Activated CD4-positive, alpha-beta T cell treated with anti-CD3 and anti-CD28 coated beads, Interleukin-2, amount 50 U/mL, for 4 hours (primary cell): ENCODE measurements at places on chromosomes 5 and 9.

- DNase-seq, result no peak
These were observed 27.7 kb downstream of the UBLCP1 start for GRCh38 chr5:159290741-159291140.

DNA sequence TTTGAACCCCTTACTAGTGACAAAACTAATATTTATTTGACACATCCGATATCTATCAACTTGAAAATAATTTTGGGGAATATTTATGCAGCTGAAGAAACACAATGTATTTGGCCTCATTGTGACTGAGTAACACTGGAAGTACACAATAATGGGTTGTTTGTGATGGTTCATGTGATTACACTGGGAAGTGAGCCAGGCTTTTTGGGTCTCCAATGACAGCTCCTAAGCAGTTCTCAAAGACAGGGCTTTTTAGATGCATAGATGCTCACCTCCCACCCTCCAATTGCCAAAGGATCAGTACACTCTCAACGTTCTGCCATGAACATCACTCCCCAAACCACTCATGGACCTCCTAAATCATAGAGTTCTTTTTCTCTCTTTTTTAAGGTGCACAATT is 170.0 kb downstream of the SLC24A2 start:
- no peak for DNase-seq

GRCh38 chr9:131092548-131093440 is 3.5 kb upstream of the AIF1L start:
- no peak for DNase-seq

DNA sequence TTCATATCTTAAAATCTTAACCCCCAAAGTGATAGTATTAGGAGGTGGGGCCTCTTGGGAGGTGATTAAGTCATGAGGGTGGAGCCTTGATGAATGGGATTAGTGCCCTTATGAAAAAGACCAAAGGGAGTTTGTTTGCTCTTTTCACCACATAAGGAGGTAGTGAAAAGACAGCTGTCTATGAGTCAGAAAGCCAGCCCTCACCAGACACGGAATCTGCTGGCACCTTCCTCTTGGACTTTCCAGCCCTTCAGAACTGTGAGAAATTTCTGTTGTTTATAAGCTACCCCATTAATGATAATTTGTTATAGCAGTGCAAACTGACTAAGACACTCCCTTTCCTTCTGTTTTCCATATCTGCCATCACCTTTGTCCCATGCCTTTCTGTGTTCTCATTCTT is 20.8 kb downstream of the IFNB1 start:
- no peak for DNase-seq

GRCh38 chr9:108691614-108692013 is 164.2 kb downstream of the ACTL7B start:
- no peak for DNase-seq

DNA sequence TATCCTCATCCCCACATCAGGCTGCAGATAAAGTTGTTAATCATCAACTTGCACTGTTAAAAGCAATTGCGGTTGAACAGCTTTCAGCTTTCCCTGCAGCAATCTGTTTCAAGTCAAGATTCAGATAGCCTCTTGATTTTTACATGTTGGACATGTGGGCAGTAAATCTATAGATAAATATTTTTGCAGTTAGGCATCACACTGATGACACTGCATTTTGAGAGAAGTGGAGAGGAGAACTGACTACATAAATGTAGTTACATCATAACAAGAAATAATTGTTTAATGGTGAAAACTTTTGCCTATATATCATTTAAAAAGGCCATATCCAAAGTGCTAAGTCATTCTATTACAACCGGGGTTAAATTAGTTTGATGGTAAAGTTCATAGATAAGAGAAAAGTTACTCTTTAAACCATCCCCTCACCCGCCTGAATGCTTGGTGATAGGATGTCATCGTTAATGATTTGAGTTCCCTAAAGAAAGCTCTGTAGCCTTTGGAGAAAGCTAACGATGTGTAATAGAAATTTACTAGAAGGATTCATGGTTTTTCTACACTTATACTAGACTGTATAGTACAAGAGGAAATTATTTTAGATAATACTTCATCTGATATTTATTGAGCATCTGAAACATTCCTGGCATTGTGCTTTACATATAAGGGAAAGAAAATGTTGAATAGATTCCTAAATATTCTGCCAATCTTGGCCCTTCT is 30.8 kb upstream of the ALDH1A1 start:
- no peak for DNase-seq

DNA sequence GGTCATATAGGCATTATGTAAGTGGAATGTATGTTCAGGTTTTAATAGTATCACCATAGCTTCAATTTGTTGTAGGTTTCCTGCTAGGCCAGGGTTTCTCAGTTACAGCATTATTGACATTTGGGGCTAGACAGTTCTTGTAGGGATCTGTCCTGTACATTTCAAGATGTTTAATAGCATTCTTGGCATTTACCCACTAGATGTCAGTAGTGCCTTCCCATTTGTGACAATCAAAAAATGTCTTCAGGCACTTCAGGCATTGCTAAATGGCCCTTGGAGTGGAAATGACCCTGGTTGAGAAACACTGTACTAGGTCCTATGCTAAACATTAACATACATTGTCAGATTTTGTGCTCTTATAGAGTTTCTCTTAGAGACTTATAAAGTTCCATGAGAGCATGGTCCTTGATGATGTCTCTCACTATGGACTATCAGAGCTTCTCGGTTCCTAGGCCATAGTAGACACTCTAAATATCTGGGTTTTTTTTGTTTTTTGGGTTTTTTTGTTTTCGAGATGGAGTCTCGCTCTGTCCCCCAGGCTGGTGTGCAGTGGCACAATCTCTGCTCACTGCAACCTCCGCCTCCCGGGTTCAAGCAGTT is 1.4 kb downstream of the KIF20A start:
- no peak for DNase-seq

GRCh38 chr9:20394969-20395368 is 227.3 kb downstream of the MLLT3 start:
- DNase-seq, result no peak

DNA sequence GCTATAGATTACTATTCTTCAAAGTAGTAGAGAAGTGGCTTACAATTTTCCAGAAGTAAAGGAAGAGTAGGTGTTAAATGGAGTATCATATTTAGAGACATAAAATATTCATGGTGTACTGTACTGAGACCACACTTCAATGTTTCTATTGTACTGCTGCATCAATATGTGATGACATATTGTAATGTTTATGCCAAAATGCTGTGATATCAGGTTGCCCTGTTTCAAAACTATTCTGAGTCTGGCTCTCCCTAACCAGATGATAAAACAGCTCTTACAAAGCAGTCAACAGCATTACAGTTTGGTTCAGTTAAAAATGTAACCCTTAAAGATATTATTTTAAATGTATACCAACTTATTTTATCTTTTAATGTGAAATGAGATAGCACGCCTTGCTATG is 30.8 kb upstream of the ACOT12 start:
- DNase-seq, result no peak

DNA sequence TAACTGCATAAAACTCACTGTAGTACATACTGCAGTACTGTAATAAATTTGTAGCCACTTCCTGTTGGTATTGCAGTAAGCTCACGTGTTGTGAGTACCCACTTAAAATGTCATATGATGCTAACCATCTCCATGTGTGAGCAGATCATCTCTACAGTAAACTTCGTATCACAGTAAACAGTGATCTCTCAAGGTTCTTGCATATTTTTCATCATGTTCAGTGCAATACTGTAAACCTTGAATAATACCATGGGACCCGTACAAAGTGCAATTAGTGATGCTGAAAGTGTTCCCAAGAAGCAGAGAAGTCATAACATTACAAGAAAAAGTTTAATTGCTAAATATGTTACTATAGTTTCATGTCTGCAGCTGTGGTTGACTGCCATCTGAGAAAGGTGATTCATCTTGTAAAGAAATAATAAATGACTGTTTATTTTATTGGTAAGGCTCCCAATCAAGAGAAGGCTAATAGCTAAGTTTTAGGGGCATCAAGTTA is 253.8 kb upstream of the POU5F2 start:
- DNase-seq, result no peak

DNA sequence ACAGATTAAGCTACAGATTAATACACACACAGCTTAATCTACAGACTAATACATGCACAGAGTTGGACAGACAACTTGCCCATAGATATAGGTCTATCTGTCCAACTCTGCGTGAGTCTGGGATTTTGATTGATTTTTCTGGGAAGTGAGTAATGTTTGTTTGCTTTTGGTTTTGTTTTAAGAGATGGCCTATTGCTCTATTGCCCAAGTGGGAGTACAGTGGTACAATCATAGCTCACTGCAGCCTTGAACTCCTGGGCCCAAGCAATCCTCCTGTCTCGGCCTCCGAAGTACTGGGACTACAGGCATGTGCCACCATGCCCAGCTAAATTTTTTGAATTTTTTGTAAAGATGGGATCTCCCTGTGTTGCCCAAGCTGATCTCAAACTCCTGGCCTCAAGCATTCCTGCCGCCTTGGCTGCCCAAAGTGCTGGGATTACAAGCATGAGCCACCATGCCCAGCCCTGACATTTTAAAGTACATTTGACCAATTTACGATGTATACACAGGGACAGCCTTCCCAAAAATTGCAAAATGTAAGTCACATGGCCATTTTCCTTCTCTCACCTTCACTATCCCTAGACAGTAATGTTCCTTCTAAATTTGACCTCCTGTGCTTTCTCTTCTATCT is 50.8 kb downstream of the PAPPA start:
- no peak for DNase-seq

GRCh38 chr5:178143901-178144300 is 9.8 kb downstream of the NHP2 start:
- DNase-seq, result no peak

- DNase-seq, result no peak
These were observed 376 bp downstream of the GOLGA1 start for GRCh38 chr9:124940521-124940893.

GRCh38 chr9:38443597-38443996 is 19.3 kb upstream of the IGFBPL1 start:
- DNase-seq, result no peak

DNA sequence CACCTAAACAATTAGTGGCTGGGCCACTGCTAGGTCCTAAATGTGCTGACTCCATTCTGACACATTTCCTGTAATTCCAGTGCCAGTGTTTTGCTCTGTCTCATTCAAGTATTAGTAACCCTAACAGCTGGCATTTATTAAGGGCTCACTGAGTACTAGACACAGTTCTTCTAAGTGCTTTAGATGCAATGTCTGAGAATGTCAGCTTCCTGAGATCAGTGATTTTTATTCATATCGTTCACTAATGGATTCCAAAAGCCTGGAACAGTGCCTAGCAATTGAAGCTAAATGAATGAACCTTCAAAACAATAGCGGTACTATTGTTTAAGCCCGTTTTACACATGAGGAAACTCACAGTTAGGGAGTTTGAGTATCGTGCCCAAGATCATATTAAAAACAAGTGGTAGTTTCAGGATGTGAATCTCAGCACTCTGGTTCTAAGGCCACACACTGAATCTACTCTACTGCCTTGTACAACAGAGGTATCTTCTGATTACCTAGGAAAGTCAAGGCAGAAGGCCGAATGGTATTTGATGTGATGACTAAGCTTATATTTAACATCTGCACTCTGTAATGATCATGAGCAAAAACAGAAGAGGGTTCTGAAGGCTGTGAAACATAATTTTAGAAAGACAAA is 304.0 kb downstream of the PJA2 start:
- no peak for DNase-seq

DNA sequence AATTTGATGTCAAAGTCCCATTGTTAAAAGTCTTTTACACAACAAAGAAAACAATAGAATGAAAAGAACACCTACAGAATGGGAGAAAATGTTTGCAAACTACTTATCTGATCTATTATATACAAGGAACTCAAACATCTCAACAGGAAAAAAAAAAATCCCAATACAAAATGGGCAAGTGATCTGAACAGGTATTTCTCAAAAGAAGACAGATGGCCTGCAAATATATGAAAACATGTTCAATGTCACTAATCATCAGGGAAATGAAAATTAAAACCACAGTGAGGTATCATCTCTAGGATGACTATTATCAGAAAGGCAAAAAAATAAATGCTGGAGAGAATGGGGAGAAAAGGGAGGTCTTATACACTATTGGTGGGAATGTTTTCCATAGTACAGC is 301.8 kb downstream of the ARHGAP26 start:
- DNase-seq, result no peak

DNA sequence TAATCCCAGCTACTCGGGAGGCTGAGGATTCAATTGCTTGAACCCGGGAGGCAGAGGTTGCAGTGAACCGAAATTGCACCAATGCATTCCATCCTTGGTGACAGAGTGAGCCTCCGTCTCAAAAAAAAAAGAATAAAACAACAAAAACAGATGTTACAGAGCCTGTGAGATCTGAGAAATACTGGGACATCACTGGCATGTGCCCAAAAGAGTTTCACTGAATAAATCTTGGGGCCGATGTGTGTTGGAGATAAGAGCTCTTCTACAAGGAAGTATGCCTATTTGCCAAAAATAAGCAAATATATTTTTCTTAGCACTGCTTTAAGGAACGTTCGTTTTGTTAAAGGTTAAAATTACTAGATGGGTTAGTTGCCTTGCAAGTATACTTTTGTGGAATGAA is 55.1 kb downstream of the KIAA1958 start:
- DNase-seq, result no peak
